ENCODE measurements at places on chromosomes 2 and 18. TPM values are rescaled to one million over a fixed set of nuclear protein-coding genes. Genes with fewer than 3 reads are reported as not detected.
A peak's percentile ranks its signal among the peaks of the same experiment; 100 is the strongest.

DNA sequence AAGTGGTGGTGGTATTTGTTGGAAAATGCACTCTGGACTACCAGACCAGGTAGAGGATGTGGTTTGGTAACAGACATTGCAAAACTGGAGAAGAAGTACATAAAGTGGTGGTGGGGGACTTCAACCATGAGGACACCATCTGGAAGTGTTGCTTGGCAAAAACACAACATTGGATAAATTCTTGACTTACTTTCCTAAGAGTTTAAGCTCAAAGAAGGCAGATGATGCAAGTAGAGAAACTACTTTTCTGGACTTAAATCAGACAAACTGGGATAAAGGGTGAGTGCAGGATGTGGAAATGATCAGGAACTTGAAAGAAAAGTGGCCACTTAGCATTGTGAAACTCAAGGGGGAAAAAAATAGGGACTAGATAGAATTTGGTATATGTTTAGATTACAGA is 487.4 kb downstream of the ZEB2 start:
- no peak for DNase-seq

DNA sequence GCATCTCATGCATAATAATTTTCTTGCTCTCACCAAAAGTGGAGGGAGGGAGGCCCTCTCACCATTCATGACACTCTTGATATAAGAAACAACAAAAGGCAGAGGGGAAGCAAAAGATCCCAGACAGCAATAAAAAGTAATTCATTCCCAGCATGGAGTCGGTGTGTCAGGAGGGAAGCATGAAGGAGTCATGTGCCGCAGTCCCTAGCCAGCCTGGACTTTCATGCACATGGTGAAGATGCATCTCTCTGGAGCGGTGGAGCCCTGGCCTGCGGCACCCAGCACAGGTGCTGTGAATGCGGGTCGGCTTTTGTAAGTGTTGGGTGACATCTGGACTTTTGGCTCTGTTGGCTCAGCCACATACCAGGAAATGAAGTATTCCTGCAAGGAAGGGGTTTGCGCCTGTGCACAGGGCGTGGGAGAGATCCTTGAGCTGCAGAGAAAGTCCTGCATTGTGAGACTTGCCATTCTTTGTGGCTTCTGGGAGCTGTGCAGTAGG is 119.4 kb downstream of the COPS8 start:
- no peak for DNase-seq

DNA sequence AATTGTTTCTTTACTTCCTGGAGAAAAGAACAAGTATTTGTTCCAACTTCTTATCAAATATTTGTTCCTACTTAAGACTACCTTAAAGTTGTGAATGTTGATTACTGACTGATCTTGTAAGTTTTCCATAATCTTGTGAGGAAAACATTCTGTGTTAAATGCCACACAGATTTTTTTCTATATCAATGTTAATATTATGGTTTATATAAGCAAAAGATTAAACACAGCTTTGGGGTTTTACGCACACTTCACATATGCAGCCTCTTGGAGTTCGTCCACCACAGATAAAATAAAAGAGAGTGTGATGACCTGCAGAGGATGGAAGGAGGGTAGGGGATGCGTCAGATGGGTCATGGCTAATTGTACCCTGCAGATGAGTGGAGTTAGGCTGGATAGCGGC is 780.0 kb upstream of the SALL3 start:
- DNase-seq: no peak

GRCh38 chr2:11938196-11938595 is 191.8 kb downstream of the LPIN1 start:
- no peak for DNase-seq

DNA sequence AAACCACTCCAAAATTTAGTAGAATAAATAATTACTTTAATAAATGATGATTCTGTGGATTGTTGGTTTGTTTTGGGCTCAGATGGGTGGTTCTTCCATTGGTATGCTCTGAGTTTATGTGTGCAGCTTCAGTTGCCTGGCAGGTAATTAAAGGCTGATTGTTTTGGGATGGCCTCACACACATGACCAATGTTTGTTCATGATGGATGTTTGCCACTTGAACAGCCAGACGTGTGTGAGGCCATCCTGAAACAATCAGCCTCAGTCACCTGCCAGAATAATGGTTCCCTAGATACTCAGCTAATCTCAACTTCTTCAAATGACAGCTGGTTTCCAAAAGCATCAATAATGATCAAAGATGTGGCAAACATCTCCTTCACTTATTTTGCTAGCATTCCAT is 352.5 kb upstream of the GULP1 start:
- DNase-seq: no peak

DNA sequence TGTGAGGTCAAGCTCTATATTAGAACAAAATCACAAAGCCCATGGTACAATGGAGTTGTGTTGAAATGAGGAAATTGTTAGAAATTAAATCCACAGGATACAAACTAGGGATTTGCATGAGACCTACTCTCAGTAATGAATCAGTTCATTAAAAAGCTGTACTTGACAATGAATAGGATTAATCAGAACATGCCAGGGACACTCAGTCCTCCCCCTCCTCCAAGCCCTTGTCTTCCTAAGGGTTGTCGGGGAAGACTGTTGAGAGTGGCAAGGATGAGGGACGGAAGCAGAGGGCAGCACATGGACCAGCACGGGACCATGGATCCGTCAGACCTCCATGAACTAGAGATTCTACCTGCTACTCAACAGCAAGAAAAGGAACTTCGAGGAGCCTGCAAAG is 39.8 kb downstream of the SPRED2 start:
- no peak for DNase-seq

PLGLB1 gene
- total RNA-seq: 0.50 TPM

GRCh38 chr2:80506563-80506962 is 202.0 kb upstream of the LRRTM1 start:
- DNase-seq: no peak

DNA sequence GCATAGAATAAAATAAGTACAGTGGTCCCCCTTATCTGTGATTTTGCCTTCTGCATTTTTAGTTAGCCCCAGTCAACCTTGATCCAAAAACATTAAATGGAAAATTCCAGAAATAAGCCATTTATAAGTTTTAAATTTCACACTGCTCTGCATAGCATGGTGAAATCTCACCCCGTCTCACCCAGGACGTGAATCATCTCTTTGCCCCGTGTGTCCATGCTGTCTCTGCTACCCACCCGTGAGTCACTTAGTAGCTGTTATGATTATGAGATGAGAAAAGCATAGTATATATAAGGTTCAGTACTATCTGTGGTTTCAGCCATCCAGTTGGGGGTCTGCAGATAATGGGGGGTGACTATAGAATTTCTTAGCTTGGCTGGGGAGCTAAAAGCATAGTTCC is 67.3 kb downstream of the RHBDD1 start:
- DNase-seq: no peak

DNA sequence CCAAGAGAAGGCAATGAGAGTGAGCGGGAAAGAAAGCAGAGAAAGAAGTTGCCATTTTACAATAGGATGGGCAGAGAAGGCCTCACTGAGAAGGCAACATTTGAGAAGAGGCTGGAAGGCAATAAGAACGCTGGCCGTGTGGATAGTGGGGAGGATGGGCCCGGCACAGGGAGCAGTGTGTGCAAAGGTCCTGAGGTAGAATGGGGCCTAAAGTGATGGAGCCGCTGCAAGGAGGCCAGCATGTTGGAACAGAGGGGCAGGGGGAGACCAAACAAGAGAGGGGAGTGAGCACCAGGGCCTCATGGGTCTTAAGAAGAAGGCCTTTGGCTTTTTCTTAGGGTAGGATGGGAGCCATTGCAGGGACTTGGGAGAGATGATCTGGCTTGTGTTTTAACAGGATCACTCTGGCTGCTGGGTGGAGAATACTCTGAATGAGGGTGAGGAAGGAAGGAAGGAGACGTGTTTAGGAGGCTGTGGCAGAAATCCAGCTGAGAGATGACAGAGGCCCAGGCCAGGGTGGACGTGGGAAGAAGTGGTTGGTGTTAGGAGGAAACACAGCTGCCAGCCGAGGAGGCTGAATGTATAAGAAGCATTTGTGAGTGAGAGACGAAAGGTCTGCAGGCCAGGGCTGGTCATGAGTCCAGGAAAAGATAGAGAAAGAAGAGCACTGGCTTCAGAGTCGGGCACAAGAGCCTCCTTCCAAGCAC is 159.8 kb downstream of the KLHL29 start:
- no peak for DNase-seq

FAM237A gene
- not detected for total RNA-seq

GRCh38 chr18:23521271-23521670 is 18.0 kb downstream of the RMC1 start:
- DNase-seq: no peak

DNA sequence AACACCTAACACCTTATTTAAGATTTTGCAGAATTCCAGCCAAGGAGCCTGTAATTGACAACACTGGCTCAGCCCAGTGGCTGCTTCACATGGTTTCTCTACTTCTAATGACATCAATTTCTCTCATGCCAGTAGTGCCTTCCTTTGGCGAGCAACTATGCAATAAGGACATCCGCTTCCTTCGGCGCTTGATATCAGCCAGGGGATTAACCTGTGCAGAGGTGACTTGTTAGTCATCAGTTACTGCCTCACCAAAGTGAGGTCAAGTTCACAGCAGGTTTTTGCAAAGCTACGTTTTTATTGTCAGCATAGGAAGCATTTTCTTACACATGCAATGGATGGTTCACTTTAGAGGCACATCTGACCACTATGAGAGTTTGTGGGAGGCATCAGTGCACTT is 24.0 kb upstream of the EDAR start:
- DNase-seq: peak; percentile 34

DSG4 gene
- total RNA-seq: not detected

DNA sequence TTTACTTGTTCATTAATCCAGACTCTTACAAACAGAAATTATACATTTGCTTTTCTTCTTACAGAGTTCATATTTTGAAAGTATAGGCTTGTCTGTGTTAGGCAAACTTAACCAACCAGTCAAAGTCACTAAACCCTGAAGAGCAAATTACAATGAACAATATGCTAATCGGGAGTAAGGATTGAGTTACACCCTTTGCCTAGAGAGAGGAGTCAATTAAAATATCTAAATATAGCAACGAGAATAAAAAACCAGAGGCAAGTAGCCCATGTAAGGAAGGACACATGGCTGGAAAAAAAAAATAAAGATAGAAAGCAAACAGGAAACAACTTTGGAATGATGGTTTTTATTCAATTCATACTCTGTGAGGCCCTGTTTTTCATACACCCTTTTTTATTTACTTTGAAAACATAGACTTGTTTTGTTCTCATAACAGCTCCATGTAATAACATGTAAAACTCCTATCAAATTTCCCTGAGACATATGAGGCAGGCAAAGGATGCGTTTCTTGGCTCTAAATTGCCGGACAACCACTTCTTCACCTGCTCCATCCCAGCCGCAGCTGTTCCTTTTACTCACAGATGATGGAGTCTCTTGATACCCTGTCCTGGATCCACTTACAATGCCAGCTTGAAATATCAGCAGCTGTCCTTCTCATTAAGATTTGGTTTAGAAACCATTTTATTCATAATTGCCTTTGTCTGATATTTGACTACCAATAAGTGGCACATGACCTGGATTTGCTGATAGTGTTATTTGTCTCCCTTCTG is 767.7 kb upstream of the GCFC2 start:
- DNase-seq: no peak

- no peak for DNase-seq
Measured at GRCh38 chr2:212595036-212595654, 56.5 kb upstream of the ERBB4 start.

DNA sequence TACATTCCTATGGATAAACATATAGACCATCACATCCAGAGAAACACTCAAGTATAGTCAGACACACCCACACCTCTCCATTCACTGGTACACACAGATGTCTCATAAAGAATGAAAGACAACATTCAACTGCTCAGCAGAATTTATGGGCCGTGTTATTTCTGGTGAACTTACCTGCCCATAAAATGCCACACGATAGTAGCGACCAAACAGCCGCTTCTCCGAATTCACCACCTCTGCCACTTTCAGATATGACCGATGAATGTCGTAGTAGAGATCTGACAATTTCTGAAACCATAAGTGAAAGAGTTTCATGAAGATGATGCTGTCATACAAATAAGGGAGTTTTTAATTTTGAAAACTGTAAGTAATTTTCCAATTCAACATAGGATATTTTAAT is 70.7 kb upstream of the CCDC195 start:
- DNase-seq: no peak

CTAGE1 gene
- total RNA-seq: not detected

- DNase-seq: no peak
Measured at GRCh38 chr2:74010087-74010541, 25.4 kb downstream of the TET3 start.

- no peak for DNase-seq
Measured at GRCh38 chr2:222892321-222892720, 31.5 kb downstream of the ACSL3 start.

TUBA4B gene
- total RNA-seq: not detected

DNA sequence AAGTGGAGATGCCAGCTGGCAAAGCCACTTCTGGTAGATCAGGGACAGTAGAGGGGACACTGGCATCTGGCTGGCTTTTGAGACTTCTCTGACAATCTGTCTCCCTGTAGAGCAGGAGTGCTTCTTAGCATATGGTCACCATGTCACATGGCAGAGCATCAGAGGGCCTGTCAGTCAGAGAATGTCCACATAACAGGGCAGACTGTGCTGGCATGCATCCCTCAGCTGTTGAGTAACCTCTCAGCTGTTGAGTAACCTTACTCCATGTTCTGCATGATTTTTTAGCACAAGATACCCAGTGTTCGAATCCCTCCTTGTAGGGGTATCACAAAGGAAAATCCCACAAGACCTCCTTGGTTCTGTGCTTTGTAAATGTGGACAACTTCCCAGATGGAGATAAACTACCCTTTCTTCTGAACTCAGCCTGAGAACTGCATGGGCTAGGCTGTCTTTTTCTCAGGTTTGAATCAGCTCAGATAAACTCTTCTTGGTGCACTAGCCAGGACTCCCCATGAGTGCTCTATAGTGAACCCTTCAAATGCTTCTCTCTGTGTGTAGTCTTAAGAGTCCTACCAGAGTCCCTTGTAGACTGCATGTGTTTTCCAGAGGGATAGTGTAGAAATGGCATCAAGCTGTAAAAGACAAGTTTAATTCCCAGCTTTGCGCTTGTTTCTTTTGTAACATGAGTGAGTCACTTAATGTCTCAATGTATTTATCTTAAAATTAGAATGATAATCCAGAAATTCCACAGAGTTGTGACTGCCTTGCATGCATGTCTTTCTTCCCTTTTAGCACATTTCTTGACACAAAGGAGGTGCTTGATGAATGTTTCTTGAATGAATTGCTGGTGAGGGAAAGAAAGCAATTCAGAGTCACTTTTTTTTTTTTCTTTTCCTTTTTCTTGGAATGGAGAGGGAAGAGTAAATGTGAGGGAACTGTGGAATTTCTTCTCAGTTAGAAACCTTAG is 442.3 kb upstream of the HNMT start:
- no peak for DNase-seq

- DNase-seq: no peak
Measured at GRCh38 chr2:65420712-65421431, 11.5 kb downstream of the SPRED2 start.

DCTN1 gene
- 45.6 TPM for total RNA-seq

TUBA3E gene
- total RNA-seq: not detected

KRCC1 gene
- total RNA-seq: 11.7 TPM

DNA sequence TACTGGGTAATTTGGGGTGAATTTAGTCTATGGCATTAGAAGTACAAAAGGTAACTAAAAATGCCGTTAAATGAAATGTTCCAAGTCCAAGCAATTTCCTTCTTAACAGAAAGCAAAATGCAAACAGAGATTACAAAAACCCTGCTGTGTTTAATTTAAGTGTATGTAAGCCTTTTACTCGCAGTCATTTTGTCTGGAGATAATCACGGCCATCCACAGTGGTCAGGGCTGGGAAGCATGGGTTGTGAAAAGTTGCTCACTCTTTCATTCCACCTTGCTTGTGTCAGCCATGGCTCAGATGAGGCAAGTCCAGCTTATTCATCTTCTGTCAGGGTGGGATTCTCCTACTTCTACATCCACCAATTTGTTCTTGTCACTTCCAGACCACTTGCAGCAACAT is 983.6 kb upstream of the ZEB2 start:
- no peak for DNase-seq

PLB1 gene
- total RNA-seq: 0.89 TPM
